ENCODE measurements at places on chromosomes 4 and X.

DNA sequence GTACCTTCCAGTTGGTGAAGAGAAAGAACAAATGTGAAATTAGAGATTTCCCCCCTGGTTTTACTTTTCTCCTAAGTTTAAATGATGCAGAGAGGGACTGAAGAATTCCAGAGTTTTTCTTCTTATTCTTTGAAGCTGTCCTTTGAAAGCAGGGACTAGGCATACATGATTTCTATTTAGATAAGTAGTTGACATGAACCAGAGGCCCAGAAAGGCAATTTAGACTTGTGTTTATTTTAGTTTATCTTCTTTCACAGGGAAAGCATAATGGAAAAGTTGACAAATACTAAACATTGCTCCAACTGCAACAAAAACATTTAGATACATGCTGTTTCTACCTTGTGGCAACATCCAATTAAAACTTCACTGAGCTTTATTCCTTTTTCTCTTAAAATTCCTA lies 32.0 kb downstream of the PTPN13 start:
- DNase-seq: no peak

DNA sequence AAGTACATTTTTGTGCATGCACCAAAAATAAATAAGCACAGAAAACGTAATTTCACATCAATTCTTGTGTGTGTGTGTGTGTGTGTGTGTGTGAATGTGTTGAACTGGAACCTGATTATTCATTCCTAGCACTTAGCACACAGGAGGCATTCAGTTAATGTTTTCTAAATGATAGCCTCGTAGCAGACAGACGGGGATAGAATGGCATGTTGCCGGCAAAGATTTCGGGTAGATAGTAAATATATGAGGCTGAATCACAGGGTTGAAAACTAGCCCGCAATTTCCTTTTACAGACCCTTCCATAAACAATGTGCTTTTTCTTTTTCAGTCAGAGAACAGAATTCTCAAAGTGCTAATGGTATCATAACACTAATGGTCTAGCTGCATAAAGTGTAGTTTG lies 13.5 kb downstream of the MAOB start:
- no peak for DNase-seq

DNA sequence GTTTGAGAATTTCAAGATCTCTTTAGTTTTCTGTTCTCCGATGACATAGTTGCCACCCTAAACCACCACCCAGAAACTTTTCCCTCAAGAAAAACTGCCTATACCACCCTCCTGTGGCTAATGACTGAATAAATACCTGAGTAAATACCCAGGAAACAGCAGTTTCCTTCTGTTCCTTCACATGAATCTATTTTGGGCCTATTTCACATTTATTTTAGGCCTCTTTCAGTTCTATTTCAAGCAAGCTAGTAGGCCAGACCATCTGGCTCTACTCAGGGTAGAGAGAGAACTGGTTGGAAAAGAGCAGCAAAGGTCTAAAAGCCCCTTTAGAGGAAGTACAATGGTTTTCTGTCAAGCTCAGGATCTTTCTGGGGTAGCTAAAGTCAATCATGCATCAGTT lies 23.4 kb downstream of the ARHGEF9 start:
- no peak for DNase-seq

- DNase-seq: no peak
These were observed 25.5 kb upstream of the AMOT start for GRCh38 chrX:112866175-112866574.

DNA sequence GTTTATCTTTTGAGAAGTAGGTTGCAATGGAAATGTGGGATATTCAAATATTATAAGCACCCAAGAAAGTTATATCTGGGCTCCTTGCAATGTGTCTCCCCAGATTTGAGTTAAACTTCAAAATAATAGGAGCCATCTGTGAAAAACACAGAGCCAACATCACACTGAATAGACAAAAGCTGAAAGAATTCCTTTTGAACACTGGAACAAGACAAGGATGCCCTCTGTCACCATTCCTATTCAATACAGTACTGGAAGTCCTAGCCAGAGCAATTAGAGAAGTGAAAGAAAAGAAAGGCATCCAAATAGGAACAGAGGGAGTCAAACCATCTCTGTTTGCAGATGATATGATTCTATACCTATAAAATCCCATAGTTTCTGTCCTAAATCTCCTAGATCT lies 114.3 kb upstream of the IL1RAPL1 start:
- DNase-seq: no peak

DNA sequence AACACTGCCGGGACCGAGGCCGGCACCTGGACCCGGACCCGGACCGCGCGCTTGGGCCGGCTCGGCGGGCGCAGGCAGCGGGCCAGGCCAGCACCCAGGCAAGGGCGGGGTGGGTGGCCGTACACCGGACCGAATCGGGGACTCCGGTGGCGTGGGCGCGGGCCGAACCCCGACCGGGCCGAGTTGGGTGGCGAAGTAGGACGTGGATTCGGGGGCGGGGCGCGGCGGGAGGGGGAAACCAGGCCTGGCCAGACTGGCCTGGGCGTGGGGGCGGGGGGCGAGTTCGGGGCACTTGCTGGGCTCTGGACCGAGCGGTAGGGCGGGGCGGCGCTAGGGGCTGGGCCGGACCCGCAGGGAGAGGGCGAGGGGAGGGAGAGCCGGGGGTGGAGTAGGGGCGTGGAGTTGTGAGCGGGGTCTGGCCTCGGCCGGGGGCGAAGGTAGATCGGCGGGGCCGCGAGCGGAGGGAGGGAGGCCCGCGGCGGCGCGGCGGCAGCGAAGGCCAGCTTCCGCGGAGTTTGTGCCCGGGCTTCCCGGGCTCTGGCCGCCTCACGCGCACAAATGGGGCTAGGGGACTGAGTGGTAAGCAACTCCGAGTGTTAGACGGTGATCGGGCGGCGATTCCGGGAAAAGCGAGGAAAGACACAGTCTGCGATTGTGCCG lies 1.8 kb upstream of the BCORL1 start:
- no peak for DNase-seq

- no peak for DNase-seq
These were observed 1.6 kb downstream of the SCARB2 start for GRCh38 chr4:76211769-76212708.

GRCh38 chrX:130005089-130005807 lies 22.8 kb downstream of the BCORL1 start:
- DNase-seq: no peak
